ENCODE measurements at places on chromosomes 1 and 21.
A peak's percentile ranks its signal among the peaks of the same experiment; 100 is the strongest.

- no peak for DNase-seq
Observed at GRCh38 chr1:91502672-91503184, 2.1 kb downstream of the CDC7 start.

DNA sequence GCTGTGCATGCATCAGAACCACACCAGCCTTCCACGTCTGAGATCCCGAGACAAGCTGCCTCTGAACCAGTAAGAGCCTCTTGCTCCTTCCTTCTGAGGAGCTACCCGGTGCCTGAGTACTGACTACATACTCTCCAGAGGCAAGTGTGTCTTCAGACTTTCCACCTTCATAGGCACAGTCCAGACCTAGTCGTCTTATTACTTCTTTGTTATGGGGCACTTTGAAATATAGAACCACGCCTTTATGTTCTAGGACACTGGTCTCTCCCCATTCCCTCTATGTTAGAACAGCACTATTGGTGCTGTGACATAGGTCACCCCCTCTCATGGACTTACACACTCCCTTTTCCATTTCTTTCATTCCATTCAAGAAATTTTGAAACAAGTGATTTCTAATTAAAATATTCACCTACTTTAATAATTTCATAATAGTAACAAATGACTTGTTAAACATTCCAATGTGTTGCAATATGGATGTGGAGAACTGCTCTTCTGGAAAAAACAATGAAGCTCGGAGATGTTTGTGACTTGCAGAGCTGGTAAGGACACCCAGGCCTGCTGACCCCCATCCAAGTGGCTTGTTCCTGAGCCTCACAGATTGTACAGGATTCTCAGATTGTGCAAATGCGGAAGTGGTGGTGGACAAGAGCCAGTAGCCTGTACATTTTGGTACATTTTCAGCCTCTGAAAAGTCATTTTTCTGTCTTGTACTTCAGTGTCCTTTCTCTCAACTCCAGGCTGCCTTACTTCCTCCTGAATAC is 76.1 kb upstream of the SIPA1L2 start:
- DNase-seq = no peak

DNA sequence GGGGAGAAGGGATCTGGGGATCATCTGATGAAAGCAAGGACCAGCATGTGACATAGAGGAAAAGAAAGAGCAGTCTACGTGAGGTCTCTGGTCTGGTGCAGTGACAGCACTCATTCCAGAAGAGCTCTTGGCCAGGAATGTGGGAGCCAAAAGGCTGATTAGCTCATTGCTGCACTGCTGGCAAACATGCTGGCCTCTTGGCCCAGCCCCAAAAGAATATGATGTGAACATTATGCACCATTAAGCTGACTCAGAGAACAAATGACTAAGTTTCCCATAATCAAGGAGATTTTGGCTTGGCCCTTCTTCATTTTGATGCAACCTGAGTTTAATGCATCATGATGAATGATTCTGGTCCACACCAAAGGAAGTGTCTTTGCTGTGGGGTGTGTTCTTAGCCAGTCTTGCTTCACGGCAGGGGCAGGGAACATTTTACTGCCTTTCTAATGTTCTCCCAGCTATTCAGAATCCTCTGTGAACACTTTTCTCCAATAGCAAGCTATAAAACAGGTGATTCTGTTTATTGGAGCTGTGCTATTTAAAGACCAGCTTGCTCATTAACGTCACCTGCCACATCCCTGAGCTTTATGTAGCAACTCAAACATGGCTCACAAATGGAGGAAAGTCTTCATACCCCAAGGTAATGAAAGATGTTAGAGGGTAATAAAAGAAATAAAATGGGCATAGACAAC is 55.1 kb downstream of the PCBP3 start:
- no peak for DNase-seq

GRCh38 chr1:216705676-216706075 is 17.6 kb downstream of the ESRRG start:
- DNase-seq = no peak

- DNase-seq = no peak
Observed at GRCh38 chr21:40671716-40672115, 175.2 kb downstream of the DSCAM start.

GRCh38 chr1:193846876-193847604 is 660.6 kb upstream of the B3GALT2 start:
- no peak for DNase-seq

DNA sequence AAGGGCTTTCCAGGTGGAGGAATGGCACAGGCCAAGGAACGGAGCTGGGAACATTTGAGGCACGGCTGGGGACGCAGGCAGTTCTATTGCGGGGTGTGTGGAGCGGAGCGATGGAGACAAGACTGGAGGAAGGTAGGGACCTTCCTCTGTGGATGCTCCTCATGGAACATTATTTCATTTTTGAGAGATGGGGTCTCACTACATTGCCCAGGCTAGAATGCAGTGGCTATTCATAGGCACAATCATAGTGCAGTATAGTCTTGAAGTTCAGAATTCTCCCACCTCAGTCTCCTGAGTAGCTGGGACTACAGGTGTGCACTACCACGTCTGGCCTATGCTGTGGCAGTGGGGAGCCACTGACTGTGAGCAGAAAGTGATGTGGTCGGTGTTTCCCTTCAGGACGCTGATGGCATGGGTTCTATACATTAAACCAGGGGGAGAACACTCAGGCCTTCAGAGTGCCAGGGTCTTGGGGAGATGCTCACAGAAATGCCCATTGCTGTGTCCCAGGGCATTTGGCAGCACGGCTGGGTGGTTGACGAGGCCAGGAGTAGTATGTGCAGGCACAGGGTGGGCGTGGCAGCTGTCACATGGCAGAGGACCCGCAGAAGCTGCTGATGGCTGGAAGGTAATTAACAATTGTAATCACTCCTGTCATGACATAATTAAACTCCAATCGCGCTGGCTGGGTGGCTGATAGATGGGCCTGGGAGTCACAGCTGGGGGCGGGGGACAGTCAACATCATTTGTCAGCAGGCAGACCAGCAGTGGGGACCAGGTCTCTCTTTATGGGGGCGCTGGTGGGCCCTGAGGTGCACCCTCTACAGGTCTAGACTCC is 40.8 kb upstream of the ACOT11 start:
- no peak for DNase-seq

- peak; percentile 12 for DNase-seq
Observed at GRCh38 chr1:231312432-231312788, 25.2 kb downstream of the EXOC8 start.

- no peak for DNase-seq
Observed at GRCh38 chr1:94001397-94002045, 92.3 kb upstream of the GCLM start.

DNA sequence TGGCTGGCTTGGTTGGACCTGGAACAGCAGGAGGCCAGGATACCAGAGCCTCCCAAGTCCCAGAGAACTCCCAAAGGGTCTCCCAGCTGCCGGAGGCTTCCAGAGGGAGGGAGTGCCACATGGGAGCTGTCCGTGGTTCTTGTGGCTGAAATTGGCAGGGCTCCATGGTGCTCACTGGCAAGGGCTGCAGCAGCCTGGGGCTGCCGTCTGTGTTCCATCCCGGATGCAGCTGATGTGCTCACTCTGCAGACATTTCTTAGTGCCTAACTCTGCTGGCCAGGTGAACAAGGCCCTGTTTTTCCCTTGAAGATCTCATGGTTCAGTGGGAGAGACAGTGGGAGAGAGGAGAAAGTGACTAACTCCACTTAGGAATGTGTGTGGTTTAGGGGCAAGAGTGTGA is 261.1 kb downstream of the CAMTA1 start:
- DNase-seq = no peak

DNA sequence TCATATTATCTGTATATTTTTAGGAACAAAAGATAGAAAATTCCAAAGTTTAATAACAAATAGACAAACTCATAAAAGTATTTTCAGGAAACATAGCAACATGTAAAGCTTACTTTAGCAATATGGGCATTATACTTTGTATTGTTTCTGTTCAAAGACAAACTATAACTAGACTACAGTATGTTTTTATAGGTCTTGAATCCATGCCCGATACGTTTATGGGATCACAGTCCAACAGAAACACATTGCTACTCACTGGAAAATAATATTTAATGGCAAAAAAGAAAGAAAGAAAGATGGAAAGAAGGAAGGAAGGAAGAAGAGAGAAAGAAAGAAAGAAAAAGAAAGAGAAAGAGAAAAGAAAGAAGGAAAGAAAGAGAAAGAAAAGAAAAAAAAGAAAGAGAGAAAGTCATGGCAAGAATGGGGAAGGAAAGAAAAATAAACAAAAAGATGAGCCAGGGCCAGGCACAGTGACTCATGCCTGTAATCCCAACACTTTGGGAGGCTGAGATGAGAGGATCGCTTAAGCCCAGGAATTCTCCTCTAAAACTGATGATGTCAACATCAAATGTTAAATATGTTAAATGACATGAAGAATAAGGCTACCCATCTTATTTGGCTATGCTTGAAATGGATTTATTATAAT is 32.7 kb downstream of the TM2D1 start:
- DNase-seq = no peak
